ENCODE measurements at places on chromosomes 4 and X.

DNA sequence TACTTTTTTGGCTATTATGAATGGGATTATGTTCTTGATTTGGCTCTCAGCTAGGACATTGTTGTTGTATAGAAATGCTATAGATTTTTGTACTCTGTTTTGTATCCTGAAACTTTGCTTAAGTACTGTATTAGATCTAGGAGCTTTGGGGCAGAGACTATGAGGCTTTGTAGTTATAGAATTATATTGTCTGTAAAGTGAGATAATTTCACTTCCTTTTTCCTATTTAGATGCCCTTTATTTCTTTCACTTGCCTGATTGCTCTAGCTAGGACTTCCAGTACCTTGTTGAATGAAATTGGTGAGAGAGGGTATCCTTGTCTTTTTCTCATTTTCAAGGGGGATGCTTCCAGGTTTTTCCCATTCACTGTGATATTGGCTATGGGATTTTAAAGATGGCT lies 28.1 kb downstream of the ADAM29 start:
- no peak for DNase-seq

DNA sequence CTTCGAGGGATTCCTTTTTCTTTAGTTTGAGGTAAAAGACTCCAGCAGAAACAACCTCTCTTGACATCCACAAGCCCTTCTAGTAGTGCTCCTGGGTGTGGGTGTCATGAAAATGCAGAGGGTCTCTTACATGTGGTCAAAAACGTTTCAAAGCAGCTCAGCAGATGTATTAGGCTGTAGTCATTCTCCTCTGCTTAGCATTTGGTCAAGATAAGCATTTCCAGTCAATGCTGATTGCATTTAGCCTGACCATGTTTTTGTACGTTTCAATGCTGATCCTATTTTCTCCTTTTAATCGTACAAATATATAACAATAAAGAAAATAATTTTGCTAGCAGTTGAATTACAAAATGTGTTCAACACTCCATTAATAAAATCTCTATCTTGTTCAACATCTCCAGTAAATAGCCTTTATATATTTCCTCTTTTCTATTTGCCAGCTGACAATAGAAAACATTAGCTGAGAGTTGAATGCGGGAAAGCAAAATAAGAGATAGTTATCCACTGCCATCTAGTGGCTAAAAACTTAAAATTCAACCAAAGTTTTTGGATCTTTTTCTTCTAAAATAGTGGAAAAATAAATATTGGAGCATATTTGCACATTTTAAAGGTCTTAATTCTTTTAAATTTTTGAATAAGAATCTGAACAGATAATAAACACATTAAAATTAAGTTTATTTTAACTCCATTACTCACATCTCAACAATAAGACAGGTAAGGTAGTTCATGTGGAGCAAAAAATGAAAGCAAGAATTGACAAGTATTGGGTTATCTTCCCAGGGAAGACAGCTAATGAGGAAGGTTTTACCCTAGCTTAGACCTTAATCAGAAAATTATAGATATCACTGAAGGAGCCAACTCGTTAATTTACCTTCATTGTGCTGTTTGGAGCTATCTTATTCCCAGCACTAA lies 15.2 kb upstream of the PACRGL start:
- DNase-seq, result peak; percentile 38

DNA sequence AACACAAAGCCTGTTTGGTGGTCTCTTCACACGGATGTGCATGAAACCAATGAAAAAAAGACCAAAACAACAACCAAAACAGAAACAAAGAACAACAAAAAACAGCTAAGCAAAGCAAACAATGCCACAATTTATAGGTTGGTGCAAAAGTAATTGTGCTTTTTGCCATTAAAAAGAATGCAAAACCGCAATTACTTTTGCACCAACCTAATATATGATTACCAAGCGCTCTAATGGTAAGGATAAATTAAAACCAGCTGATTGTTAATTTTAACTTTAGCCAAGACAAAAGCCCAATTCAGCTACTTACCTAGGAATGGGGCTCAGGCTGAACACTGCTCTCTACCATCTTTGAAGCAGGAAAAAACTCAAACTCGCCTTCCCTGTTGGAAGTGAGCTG lies 29.4 kb upstream of the TMSB4X start:
- no peak for DNase-seq

DNA sequence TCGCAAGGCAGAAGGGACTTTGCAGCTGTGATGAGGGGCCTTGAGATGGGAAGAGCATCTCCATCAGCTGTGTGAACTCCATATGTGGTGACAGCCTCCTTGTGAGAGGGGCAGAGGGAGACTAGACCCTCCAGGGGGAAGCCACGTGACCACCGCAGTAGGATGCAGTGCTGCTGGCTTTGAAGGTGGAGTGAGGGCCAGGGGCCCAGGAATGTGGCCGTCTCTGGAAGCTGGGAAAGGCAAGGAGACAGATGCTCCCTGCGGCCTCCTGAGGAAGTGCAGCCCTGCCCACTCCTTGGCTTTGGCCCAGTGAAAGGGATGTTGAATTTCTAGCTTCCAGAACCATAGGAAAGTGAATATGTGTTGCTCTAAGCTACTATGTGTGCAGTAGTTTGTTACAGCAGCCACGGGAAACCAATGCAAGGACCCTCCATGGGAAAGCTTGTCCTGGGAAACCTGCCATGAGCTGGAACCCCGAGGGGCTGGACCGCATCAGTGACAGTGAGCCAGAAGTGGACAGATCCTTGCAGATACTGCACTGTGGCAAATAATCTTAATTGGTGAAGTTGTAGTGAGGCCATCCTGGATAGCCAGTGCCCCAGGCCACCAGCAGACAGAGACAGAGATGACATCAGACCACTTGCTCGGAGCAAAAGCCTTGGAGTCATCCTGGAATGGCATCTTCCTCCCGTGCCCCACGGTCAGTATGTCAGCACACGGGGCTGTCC lies 35.4 kb upstream of the SORCS2 start:
- no peak for DNase-seq

- no peak for DNase-seq
Measured at GRCh38 chr4:138831948-138832347, 183.6 kb upstream of the NOCT start.

DNA sequence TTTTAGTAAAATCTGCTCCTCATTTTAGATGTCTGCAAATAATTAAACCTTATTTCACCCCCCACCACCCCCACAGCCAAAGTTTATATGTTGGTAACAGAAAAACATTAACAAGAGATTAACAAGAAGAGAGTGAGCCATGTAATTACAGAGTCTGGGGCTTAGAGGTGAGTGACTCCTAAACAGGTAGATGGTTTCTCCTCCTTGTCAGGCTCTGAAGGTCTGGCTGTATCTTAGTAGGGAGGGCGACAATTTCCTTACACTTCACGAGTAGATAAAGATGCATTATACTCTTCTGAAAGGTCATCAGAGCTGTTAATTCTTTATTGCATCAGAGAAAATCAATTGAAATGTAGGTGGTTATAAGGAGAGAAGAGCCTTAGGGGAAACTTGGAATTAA lies 171.8 kb upstream of the ANKRD50 start:
- no peak for DNase-seq

DNA sequence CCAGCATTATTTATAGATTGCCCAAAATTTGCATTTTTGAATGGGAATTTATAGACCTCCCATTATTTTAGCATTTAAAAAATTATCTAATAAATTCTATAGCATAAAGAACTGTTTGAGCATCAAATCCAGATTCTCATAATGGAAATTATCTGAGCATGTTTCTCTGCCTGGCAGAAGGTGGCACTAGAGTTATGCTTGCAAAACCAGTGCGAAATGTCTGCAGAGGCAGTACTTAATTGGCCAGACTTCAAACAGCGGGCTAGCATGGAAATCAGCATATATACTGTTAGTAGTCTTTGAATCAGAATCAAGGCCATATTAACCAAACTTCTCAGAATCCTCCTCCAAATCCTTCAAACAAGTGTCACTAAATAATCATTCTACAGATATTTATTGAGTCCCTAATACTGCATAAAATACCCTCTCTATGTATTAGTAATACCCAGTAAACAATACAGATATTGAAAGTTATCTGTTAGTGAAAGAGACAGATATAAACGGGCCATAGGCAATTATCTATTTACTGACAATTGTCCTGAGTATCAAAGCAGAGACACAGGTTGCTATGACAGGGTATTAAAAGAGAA lies 78.7 kb upstream of the DCLK2 start:
- peak; percentile 6 for DNase-seq

DNA sequence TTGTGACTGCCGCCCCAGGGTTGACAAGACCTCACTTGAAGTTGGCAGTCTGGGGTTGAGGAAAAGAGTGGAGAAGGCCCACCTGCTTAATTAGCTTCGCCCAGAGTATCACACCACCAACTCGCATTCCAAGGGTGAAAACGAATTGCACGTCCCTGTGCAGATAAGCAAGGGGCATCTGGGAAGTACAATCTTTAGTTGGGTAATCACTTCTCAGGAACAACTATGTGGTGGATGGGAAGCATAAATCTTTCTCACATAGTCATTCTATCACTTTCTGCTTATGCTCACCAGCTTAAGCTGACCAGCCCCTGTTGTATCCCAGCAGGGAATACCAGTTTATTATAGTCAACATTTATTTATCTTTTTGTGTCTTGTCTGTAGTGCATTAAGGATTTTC lies 14.3 kb downstream of the SPCS3 start:
- no peak for DNase-seq

DNA sequence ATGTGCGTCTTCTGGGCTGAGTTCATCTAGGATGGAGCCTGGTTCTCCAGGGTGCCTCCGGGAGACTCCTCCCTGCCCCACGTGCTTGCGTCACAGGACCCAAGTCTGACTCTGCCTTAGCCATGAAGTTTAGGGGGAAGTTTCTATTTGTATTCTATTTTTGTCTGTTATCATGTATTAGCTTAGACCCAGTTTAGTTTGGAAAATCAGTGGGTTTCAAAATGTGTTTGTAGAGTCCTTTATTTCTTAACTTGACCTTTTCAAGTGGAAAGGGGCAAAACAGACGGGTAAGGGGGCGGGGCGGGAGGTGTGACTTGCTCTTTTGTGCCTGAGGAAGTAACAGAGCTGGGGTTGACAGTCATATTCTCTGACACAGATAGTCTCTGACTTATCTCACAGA lies 86.0 kb downstream of the HTT start:
- no peak for DNase-seq

DNA sequence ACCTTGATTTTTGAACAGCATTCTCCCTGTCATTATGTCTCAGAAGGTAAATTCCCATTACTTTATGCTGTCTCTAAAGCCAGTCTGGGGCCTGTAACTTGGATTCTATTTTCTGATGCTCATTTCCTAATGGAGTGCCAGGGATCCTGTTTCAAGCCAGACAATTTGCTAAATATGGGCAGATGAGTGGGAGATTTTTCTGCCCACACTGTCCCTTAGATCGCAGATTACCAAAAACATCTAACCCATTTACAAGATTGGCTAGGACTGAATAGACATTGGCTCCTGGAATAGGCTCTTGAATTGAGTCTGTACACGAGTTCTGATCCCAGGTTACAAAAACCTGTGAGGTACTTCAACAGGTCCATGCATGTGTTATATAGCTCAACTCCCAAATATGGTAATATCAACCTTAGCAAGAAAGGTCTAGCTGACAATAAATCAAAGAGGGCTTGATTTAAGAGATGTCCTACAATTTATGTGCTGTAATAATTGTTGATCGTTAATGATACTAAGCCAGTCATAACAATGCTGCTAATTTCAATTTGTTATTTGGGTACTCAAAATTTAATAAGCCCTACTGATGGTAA lies 5.7 kb downstream of the GPC3 start:
- no peak for DNase-seq

GRCh38 chrX:23369027-23369426 lies 34.4 kb downstream of the PTCHD1 start:
- DNase-seq, result no peak

DNA sequence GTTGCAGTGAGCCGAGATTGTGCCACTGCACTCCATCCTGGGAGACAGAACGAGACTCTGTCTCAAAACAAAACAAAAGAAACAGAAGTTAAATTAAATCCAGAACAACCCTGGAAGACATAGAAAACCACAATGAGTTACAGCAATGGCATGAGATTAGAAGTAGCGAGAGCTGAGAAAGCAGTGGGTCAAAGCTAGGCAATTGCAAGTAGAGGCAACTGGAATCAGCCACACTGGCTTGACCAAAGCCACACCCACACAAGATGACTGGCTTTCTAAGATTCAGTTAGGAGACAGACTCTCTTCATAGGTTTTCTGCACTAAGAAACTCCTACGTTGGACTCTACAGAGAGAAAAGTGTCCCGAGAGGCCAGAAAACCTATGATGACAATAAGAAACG lies 443.0 kb downstream of the GPM6A start:
- DNase-seq, result no peak

DNA sequence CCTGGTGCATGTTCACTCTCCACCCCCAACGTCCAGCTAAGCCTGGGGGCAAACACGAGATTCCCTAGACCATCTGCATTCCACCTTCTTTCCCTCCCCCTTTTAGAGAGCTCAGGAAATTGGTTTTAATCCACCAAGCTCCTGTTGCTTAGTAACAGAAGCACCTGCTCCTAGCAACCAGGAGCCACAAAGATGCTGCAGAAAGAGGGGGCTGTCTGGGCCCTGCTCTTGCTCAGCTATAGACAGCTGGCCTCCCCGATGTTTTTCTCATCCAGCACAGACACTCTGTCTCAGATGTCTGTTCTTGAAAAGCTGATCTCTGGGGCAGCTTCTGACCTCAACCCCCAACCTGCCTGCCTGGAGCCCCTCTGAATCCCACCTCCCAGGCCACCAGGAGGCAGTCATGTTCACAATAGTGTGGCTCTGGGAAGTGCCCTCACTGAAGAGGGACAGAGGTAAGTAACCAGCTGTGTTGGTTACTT lies 71.5 kb downstream of the SLC16A2 start:
- peak; percentile 20 for DNase-seq

DNA sequence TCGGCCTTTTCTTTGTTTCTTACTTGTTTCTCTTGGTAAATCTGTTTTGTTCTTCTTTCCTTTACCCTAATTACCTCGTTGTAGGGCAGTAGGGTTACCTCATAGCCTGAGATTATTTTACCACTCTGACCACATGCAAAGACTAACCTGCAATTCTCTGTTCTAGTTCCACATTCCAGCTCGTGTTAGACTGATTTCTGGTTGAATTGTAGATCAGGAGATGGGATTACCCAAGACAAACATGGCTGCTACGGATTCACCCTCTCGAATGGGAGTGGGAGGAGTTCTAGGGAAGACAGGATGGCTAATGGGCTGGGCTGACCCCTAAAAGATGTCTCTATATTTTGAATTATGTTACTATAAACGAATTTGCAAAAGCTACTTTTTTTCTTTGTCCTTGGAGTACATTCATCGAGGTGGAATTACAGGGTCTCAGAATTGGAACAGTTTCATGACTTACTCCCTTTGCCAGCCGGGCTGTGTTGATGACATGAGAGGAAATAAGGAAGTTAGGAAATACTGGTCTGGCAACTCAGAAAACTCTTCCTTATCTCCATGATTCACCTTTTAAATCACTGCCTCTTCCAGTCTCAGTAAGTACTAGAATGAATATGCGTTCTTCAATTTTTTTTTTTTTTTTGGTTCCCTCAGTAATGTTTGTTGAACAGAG lies 36.7 kb upstream of the FBXW7 start:
- DNase-seq, result no peak

GRCh38 chr4:157128395-157128794 lies 52.4 kb downstream of the GLRB start:
- DNase-seq, result no peak

- no peak for DNase-seq
Measured at GRCh38 chr4:184732126-184732525, 1.8 kb downstream of the CENPU start.

- peak; percentile 68 for DNase-seq
Measured at GRCh38 chrX:119482481-119483480, 14.5 kb downstream of the SLC25A5 start.

Data from CD4-positive, alpha-beta T cell treated with Interleukin-10 for 1 hour (primary cell).